ENCODE measurements at places on chromosomes 12 and 14. TPM values are rescaled to one million over a fixed set of nuclear protein-coding genes. Genes with fewer than 3 reads are reported as not detected.
A peak's percentile ranks its signal among the peaks of the same experiment; 100 is the strongest.

Gene PTCSC3
- not detected for total RNA-seq

Gene VRTN
- not detected for total RNA-seq

Gene SSPN
- 25.1 TPM for total RNA-seq

Gene CLEC4E
- total RNA-seq: not detected

Gene MON2
- total RNA-seq: 144 TPM

Gene INHBC
- total RNA-seq: 0.37 TPM

- DNase-seq: no peak
Measured at GRCh38 chr12:119940897-119941296, 48.1 kb upstream of the BICDL1 start.

- no peak for DNase-seq
Measured at GRCh38 chr14:84456946-84457345, 1073.0 kb upstream of the FLRT2 start.

GRCh38 chr12:101697930-101698799 lies 725 bp downstream of the CHPT1 start:
- DNase-seq: peak; percentile 64

GRCh38 chr14:91035855-91036254 lies 24.6 kb downstream of the RPS6KA5 start:
- DNase-seq: no peak

- no peak for DNase-seq
Measured at GRCh38 chr14:45083617-45083975, 320 bp upstream of the PRPF39 start.

DNA sequence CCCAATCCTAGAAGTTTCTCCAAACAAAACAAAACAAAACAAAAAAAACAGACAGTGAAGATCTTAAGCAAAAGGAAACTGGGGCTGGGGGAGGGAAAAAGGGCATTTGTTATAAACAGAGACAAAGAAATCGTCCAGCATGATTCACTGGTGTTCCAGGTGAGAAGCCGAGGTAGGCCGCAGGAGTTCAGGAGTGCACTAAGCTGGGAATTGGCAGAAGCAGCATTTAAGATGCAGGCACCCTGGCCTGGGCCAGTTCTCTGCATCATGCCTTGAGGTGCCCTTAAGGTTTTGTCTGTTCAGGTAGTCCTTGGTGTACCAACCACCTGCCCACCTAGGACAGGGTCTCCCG lies 11.2 kb downstream of the TBX3 start:
- no peak for DNase-seq

DNA sequence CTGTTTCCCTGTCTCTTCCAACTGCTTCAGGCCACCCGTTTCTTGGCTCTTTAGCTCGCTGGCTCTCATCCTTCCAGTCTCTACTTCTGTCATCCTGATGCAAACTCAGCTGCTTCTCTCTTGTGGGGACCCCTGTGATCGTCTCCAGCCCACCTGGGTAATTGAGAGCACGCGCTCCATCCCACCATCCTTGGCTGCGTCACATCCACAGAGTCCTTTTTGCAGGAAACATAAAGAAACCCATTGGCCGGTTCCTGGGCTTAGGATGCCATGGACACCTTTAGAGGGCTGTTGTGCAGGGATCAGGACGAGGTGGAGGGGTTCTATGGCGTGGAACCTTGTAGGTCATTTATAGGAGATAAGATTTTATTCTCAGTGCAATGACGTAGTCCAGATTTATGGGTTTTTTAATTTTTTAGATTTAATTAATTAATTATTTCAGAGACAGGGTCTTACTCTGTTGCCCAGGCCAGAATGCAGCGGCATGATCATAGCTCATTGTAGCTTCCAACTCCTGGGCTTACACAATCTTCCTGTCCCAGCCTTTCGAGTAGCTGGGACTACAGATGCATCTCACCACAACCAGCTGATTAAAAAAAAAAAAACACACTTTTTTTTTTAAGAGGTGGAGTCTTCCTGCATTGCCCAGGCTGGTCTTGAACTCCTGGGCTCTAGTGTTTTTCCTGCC lies 82.6 kb downstream of the CCDC92 start:
- DNase-seq: no peak

DNA sequence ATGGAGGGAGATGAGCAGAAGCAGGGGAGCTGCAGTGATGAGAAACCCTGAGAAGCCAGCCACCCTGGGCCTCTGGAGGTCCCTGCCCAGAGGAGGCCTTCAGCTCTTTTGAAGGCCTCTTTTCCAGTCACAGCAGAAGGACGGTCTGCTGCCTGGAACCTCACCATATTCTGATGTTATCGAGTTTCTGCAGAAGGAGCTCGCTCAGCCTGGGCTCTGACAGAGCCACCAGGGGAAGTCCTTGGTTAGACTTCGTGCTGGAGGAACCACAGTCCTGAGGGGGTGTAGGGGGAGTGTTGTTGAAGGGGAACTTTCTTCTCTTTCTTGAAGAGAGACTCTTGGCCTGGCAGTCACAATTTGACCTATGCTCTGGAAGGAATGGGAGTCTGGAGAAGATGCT lies 25.1 kb upstream of the BATF start:
- DNase-seq: no peak

DNA sequence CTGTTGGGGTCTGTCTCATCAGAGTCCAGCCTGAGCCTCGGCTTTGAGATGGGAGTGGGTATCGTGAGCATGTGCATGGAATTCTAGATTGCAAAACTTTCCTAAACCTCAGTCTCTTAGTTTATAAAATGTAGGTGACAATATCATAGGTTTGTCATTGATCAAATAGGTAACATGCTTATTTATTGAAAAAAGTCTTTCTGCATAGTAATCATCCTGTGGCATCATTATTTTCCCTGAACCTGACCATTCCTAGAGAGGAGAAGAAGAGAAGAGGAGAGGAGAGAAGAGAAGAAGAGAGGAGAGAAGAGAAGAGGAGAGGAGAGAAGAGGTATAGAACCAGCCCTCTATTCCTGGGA lies 4.1 kb downstream of the SMIM41 start:
- DNase-seq: no peak

DNA sequence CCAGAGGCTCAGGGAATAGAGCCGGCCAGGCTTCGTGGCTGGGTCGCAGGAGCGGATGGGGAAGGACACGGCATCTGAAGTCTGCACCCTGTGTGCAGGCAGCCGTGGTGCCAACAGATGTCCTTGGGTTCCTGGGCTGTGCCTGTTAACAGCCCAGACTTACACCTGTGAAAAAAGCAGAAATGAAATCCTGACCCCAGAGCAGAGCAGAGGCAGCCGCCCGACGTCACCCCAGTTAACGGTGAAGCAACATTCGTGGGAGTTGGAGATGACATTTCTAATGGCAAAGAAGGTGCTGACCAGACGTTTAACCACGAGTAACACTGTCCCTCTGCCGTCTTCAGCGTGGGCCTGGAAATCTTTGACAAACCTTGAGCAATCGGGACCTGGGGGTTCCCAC lies 200.3 kb upstream of the DIO3 start:
- no peak for DNase-seq

GRCh38 chr12:123078120-123078465 lies 72.8 kb downstream of the PITPNM2 start:
- no peak for DNase-seq

DNA sequence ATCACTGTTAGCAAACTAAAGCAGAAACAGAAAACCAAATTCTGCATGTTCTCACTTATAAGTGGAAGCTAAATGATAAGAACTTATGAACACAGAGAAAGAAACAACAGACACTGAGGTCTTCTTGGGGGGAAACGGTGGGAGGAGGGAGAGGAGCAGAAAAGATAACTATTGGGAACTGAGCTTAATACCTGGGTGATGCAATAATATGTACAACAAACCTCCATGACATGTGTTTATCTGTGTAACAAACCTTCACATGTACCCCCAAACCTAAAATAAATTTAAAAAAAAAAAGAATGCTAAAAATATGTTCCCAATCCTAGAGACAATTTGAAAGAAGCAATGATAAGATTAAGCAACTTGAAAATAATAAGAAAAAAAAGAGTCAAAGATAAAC lies 89.5 kb downstream of the SOX5 start:
- DNase-seq: no peak
